ENCODE measurements at places on chromosomes 2 and 18.

DNA sequence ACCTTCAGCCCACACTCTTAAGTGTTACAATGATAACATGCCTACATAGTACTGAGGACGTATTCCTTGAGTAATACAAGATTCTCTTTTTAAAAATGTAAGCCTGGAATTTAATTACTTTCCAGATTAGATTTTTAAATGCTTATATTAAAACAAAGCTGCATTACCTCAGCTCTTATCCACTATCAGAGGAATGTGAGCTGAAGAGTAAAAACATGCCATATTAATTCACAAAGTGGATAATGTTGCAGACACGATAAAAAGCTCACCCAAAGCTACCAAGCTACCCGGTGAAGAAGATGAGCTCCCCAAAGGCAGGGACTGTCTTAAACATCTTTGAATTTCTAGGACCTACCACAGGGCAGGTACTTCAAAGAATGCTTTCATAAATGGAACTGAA, 107.8 kb downstream of the NOL10 start:
- DNase-seq, result no peak

DNA sequence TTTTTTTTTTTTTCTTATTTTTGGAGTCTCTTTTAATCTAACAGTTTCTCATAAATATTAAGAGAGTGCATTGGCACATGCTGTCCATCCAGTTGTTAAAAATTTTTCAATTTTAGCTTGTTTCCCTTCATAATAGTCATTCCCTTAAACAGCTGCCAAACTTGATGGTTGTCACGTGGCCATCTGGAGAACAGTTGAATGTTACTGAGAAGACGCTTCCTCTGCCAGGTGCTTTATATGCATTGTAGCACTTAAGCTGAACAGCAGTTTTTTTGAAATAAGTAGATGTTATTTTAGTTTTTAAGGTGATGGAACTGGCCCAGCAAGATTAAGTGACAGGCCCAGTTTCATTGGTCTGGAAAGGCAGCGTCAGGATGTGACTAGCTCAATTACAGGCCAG, 3.3 kb downstream of the SMARCAL1 start:
- no peak for DNase-seq

DNA sequence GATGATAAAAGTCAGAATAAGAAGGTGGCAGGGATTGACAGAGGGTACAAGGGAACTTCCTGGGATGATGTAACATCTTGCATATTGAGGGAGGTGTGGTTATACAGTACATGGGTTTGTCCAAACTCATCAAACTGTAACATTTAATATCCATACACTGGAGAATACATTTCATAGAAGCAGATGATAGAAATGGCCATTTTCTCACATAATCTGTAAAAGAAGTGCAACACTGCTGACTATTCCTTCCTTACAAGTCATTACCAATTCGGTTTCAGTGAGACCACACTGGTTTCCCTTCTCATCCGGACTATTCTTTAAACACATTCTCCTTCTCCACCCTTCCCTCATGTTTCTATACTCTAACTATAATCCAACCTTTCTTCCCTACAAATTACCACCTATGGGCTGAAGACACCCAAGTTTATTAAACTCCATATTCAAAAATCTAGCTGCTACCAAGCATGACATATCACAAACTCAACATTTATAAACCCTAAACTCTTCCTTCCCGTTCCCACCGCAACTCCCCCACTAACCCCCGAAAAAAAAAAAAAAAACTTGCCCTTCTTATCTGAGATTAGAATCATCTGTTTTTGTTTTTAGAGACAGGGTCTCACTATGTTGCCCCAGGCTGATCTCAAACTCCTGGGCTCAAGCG, 1.6 kb downstream of the COX7A2L start:
- no peak for DNase-seq

DNA sequence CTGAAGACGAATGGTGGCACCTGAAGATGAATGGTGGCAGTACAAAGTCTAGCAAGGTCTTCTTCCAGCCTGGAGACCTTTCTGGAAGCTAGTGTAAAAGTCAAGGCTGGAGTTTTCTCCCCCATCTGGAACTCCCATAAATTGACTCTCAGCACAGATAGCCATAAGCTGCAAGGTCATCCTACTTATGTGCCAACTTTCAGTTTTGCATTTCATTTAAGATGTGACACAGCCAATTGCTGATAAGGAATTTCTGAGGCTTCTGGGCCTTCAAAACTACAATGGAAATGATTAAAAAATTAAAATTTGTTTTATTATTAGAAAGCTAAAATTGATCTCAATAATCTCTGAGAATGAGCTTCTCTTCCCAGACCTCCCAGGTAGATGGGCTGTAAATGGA, 10.2 kb downstream of the XDH start:
- no peak for DNase-seq

- DNase-seq, result no peak
These were observed 439 bp upstream of the PLEKHH2 start for GRCh38 chr2:43636621-43637020.

DNA sequence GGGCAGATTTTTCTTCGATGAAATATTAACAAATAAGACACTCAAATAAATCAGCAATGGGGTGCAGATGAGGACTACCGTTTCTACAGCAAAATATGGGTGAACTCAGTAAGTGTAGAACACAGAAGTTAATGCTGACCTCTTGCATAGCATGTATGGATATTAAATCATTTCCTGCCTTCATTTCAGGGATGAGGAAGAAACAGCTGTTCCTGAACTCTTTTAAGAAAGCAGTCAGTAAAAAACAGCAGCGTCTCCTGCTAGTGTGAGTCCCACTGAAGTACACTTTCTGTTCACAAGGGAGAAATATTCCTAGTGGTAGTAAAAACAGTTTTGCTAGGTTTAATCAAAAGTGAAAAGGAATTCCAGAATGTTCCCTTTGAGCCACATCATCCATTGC, 379.0 kb downstream of the ZEB2 start:
- no peak for DNase-seq

GRCh38 chr2:229810786-229811185, 96.4 kb upstream of the DNER start:
- no peak for DNase-seq

- no peak for DNase-seq
These were observed 25.1 kb downstream of the STEAP3 start for GRCh38 chr2:119248751-119249150.

DNA sequence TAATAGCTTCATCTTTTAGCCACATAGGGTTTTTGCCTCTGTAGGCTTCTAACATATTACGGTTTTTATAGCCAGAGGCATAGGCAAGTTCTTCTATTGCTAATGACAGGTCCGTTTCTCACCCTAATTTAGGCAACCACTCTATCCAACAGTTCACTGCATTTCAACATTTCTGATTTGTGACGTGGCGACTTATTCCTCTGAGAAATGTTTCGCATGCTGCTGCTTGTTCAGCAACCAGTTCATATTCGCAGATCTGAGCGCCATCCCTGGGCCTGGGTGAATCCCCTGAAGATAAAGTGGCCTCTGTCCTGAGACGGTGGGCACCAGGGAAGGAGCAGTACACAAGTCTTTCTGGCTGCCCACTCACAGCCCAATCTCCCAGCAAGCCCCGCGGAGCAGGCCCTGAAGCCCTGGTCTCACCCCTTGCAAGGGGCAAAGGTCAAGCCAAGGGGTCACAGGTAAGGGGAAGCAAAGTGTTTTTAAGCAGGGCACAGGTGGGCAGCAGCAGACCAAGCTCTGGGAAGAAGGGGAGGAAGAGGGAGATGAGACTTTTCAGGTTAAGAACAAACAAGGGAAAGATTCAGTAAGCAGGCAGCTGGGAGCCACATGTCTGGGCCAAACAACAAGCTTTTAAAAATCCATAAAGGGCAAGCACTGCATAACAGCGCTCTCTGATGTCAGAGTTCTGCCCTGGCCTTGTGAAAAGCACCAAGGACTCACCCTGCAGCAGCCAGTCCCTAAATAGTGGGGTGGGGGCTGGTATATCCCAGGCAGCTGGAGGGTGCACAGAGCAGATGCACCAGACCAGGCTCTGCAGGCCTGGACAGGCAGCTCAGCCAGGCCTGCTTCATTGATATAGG, 10.8 kb upstream of the COX7A2L start:
- no peak for DNase-seq

DNA sequence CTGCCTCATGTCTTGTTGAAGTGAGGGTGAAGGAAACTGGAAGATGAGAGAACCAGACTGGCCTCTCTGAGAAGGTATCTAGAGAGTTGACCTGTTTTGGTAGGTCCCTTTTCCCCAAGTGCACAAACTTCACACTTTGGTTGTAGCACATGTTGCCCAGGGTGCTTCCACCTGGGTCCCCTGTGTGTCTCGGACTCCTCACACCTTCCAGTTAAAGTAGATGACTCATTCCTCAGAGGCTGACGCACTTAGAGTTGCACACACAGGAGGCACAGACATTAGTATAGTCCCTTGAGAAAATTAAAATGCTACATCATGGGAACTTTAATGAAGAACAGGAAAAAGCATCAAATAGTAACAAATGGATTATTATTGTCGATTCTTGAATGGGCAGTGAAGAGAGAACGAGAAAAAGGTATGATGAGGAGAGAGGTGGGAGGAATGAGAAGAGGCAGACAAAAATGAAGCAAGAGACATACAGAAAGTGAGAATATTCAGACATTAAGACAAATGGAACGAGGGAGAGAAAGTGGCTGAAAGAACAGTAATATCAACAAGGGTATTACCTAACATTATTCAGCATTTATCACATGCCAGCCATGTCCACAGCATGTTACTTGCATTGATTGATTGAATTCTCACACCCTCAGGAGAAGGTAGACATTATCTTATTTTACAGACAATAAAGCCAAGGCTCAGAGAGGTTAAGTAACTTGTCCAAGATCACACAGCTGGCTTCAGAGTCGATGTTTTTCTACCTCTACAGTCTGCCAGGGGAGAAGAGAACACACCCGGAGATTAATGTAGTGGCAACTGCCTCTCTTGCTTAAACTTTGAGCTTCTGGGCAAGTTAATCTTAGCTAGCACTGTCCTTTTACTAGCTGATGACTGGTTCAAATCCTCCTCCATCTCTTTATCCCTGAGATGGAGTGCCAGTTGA, 68.6 kb downstream of the FHOD3 start:
- no peak for DNase-seq

DNA sequence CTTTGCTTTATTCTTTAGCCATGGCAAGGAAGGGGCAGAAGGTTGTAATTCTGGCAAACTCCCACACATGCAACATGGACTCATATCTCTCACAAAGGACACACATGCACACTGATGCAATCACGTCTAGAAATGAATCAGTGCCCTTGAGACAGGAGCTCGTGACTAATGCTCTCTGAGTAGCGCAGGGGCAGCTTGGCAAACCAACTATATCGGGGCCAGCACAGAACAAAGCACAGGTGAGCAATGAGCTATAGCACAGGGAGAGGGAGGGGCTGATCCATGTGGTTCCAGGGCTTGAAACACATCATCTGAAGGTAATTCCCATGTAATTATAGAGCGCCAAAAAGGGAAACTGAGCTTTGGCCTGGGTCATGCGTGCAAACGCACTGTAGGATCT, 165.2 kb upstream of the KLF7 start:
- DNase-seq, result no peak

- no peak for DNase-seq
These were observed 4.2 kb upstream of the NOSTRIN start for GRCh38 chr2:168798076-168798887.

GRCh38 chr2:20361893-20362292, 11.2 kb upstream of the PUM2 start:
- no peak for DNase-seq

GRCh38 chr2:64831977-64832328, 157.2 kb upstream of the SLC1A4 start:
- no peak for DNase-seq

- no peak for DNase-seq
These were observed 277.9 kb downstream of the GULP1 start for GRCh38 chr2:188569431-188570165.

DNA sequence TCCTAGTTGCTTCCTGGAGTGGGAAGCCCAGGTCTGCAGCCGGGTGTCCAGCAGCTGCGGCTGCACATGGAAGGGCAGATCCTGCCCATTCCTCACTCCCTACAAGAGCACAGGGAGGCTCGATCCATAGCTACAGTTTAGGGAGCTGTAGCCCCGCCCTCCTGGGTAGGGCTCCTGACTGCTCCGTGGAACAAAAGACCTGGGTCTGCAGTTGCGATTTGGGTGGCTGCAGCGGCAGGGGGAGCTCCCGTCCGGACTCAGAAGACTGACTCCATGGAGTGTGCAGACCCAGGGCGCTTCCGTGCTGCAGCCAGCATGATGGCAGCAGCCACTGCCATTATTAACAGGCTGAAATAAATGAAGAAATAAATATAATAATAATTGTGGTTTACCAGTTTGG, 157.3 kb downstream of the CTNNA2 start:
- no peak for DNase-seq

DNA sequence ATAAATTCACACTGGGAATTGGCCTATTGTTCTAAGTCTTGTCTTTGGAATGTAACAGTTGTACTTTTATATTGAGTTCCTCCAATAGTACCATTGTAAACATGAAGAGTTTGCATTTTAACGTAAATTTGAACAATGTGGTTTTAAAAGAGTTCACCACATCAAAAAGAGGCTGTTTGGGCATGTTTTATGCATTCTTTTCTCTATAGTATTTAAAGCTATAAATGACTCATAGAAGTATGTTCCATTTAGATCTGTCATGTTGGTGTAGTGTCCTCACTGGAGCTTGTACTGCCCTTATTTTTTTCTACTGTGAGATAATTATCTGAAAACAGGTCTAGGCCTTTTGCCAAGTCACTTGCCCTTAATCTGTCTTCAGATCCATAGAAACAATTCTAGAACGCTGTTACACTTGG, 141.9 kb downstream of the RHBDD1 start:
- DNase-seq, result no peak

GRCh38 chr2:124662946-124663644, 638.0 kb downstream of the CNTNAP5 start:
- DNase-seq, result no peak

- DNase-seq, result no peak
These were observed 53.0 kb downstream of the EIPR1 start for GRCh38 chr2:3324404-3325281.

- no peak for DNase-seq
These were observed 28.3 kb upstream of the ASAP2 start for GRCh38 chr2:9178110-9178903.

- DNase-seq, result no peak
These were observed 87.1 kb downstream of the BCL2L11 start for GRCh38 chr2:111207851-111208250.

GRCh38 chr2:101150306-101151145, 656 bp downstream of the TBC1D8 start:
- DNase-seq, result no peak

DNA sequence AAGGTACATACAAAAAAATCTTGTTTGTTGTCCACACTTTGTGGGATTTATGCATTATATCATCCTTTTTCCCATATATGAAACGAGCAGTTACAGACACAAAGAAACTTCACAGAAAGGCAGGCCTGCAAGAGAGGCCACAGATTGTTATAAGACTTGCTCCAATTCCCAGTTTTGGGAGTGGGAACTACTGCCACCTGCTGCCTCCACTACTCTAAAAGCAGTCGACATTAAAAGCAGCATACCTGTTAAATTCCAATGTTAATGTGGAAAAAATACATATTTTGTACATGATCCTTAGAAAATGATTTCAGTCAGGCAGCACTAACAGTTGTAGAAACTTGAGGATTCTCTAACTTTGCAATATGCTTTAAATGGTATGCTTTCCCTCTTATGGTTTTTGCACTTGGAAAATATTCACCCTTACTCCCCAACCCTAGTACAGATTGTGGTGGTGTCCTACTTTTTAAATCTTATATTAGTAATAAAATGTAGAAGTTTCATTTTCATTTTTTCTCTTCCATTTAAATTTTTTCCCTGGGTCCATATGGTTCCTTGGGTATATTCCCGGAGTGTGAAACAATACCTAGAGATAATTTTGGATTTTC, 37.9 kb downstream of the SLC38A11 start:
- DNase-seq, result no peak
